ENCODE measurements at places on chromosomes 3 and 15. TPM values are rescaled to one million over a fixed set of nuclear protein-coding genes. Genes with fewer than 3 reads are reported as not detected.

- no peak for DNase-seq
Observed at GRCh38 chr15:72491768-72492167, 17.6 kb downstream of the ARIH1 start.

GABRR3 gene
- polyA plus RNA-seq: not detected

GRCh38 chr15:101189409-101190091, 62.3 kb downstream of the CHSY1 start:
- DNase-seq: no peak

DNA sequence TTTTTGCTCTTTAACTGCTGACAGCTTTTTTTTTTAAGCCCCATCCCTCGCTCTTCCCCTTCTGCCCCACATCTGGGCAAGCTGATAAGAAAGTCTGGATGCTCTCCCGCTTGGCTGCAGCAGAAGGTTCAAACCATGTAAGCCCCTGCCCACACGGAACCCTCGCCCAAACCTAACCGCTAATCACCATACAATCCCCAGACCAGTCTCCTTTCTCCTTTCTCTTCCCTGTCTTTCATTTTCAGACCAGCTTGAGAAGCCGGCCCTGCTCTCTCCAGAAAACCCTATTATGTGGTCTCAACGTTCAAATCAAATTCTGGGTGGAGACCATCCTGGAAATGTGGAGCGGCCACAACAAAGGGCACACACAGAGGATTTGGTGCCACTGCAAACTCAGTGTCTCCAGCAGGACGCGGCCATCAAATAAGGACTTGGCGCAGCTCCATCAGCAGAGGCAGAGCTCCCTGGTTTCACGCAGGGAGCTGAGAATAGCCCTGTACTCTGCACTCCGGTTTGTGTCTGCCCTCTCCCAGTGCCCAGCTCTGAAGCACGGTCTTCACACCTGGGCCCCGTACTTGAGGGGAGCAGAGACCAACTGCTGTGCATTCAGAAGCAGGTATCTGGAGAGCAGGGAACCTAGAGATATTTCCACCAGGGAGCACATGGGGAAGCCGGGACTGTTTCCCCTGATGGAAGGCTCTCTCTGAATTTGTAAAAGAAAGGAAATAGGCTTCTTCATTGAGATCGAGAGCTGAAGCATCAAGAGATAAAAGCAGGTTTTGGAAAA, 92.6 kb downstream of the XXYLT1 start:
- DNase-seq: no peak

GRCh38 chr3:4906107-4906621, 73.1 kb upstream of the BHLHE40 start:
- peak; percentile 49 for DNase-seq

- DNase-seq: no peak
Observed at GRCh38 chr3:24981924-24982323, 446.1 kb upstream of the RARB start.

WDR72 gene
- 10.6 TPM for polyA plus RNA-seq

TPRG1 gene
- polyA plus RNA-seq: 0.09 TPM

GRCh38 chr15:30921781-30922479, 18.2 kb downstream of the FAN1 start:
- no peak for DNase-seq

OGG1 gene
- 45.9 TPM for polyA plus RNA-seq

All from cardiac muscle cell (in vitro differentiated cells and primary cell).